CD4-positive, alpha-beta memory T cell (primary cell): ENCODE measurements at places on chromosomes 12 and 14. TPM values are rescaled to one million over a fixed set of nuclear protein-coding genes. Genes with fewer than 3 reads are reported as not detected.

DNA sequence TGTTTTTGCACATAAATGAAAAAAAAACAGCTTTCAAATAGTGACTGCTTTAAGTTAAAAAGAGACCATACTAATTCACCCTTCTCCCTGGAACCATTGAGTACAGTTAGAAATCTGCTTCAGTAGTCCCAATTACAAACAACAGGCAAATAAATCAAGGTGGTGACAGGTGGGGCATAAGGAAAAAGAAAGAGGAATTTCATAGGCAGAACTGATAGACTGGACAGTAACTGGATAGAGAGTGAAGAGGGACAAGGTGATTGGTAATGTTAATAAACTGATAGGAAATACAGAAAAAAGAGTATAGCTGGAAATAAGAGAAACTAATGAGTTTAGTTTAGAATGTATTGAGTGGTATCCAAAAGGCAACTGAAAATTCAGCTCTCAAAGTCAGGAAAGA is 56.0 kb downstream of the SLC41A2 start:
- H3K27me3 ChIP-seq, result no peaks in the 10 kb centered on the region
- no peak overlapping the region for H3K4me3 ChIP-seq
- no peaks in the 10 kb centered on the region for H3K4me1 ChIP-seq
- DNase-seq, result no peak
- no peaks in the 10 kb centered on the region for H3K36me3 ChIP-seq

DNA sequence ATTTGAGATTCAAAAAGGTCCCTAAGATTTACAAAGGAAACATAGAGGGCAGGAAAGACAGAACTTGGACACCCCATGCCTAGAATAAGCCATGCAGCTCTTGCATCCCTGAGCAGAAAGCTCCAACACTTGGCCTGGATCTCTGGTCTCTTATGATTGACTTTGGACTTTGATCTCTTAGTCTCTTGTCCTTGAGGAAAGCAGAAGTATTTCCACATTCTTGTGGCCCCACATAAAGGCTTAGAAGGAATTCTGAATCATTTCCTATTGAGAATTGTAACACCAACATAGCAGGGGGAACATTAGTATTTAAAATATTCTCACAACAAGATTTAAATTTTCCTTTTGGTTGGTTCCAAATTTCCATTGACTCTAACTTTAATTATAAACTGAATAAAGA is 283.7 kb upstream of the PRKD1 start:
- H3K4me3 ChIP-seq, result no peak overlapping the region
- no peak for DNase-seq

GRCh38 chr12:98387444-98387843 is 127.9 kb upstream of the TMPO start:
- H3K36me3 ChIP-seq, result no peaks in the 10 kb centered on the region
- H3K27ac ChIP-seq, result no peak overlapping the region
- DNase-seq, result no peak
- no peaks in the 10 kb centered on the region for H3K27me3 ChIP-seq
- no peaks in the 10 kb centered on the region for H3K4me1 ChIP-seq

DNA sequence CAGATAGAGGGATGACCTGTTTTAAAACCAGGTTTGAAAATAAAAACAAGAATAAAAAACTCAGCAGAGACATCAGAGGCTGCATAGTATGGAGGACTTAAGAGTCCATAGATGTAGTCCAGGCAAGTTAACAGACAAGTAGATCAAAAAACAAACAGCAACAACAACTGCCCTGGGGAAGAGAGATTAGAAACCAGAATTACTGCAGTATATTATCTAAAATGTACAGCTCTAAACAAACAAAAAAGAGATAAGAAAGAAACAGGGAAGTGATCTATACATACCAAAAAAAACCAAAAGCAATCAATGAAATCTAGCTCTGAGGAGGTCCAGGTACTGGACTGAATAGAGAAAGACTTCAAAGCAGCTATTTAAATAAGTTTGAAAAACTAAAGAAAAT is 48.8 kb downstream of the ACSM4 start:
- peaks cover 18% of the 10 kb centered on the region for H3K4me1 ChIP-seq
- H3K27ac ChIP-seq, result no peak overlapping the region
- H3K4me3 ChIP-seq, result no peak overlapping the region
- H3K36me3 ChIP-seq, result no peaks in the 10 kb centered on the region
- H3K27me3 ChIP-seq, result no peaks in the 10 kb centered on the region
- DNase-seq, result no peak

DNA sequence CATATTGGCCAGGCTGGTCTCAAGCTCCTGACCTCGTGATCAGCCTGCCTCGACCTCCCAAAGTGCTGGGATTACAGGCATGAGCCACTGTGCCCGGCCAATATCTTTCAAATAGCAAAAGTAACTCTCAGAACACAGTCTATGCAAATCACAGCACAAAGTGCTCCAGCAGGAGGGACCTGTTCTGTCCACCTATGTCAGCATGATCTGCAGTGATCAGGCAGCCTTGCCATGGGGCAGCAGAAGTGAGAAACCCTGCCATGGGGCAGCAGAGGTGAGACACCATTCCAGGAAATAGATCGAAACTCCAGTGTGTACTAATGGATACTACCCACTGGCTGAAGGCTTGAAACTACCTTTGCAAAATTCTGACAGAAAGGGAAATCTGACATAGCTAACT is 78.5 kb upstream of the EIF5 start:
- H3K36me3 ChIP-seq, result no peaks in the 10 kb centered on the region
- no peak for DNase-seq
- H3K4me3 ChIP-seq, result no peak overlapping the region

DNA sequence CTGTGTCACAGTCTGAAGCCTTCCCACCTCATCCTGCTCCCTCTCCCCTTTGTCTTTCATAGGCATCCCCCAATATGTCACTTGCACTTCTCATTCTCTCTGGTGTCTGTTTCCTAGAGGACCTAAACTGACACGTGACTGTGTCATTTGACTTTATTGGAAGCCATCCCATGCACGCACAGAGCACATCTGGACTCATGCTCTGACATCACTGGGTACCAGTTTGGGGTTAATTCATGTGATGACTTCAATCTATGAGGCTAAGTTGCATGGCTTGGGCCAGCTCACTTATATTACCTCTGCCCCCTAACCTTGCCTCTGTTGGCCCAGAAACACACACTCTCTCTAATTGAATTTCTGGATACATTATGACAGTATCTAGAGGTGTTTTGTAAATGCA is 21.5 kb downstream of the PYGL start:
- no peaks in the 10 kb centered on the region for H3K27me3 ChIP-seq
- H3K27ac ChIP-seq, result no peak overlapping the region
- DNase-seq, result no peak
- H3K4me3 ChIP-seq, result no peak overlapping the region

GRCh38 chr12:94109160-94109559 is 39.2 kb upstream of the PLXNC1 start:
- H3K36me3 ChIP-seq, result no peaks in the 10 kb centered on the region
- DNase-seq, result no peak
- H3K4me3 ChIP-seq, result no peak overlapping the region
- H3K27ac ChIP-seq, result no peak overlapping the region
- no peaks in the 10 kb centered on the region for H3K4me1 ChIP-seq
- peaks cover 5% of the 10 kb centered on the region for H3K27me3 ChIP-seq

TAS2R14 gene
- 2.2 TPM for total RNA-seq

POTEM gene
- not detected for total RNA-seq

AKAP3 gene
- 6.2 TPM for total RNA-seq

CD4 gene
- 285 TPM for total RNA-seq
